ENCODE measurements at places on chromosomes 4 and X.
A peak's percentile ranks its signal among the peaks of the same experiment; 100 is the strongest.

- DNase-seq: no peak
Measured at GRCh38 chr4:114717432-114717831, 118.8 kb downstream of the UGT8 start.

DNA sequence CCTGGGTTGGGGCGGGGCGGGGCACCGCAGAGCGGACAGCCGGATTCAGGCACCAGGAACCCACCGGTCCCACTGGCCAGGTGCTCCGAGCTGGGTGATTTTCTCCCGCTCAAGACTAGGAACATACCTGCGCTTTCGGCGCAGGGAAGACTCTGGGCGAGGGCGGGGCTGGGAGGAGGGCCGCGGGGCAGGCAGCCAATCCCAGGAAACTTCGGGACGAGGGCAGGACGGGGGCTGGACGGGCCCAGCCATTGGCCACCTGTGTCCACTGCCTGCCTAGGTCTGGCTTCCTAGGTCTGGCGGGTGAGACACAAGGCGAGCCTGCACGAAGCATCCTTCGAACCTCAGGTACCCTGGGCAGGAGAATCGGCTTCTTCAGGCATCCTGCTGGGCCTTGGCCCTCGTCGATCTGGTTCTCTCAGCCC lies 274 bp upstream of the ERVMER34-1 start:
- DNase-seq: no peak

DNA sequence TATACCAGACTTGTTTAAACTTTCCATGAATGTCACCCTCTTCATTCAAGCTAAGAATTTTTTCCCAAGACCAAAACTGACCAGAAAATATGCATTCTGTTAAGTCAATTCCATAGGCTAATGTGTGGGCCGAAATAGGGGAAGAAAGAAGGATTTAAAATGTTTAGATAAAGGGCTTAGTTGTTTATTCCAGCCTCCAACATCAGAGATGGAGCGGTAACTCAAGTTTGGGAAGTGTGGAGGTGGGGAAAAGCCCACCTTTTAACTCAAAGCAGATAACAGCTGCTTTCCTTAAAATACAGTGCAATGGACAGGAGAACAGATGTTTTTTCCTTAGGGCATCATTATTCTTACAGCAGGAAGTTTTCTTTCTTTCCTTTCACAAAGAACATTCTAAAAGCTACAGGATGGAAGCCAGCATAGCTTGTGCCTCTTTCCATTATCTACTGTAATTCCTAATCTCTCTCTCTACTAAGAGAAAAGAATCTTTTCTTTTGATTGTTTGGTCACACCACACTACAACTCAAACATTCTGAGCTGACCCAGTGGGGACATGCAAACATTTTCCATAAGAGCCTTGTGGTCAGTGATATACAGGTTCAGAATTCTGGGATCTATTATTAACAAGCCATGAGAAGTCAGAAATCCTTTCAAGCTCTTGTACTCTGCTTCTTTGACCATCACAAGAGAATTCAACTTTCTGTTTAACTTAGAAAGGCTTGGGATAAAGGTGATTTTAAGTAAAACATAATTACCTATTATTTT lies 101.6 kb downstream of the PDE5A start:
- no peak for DNase-seq

DNA sequence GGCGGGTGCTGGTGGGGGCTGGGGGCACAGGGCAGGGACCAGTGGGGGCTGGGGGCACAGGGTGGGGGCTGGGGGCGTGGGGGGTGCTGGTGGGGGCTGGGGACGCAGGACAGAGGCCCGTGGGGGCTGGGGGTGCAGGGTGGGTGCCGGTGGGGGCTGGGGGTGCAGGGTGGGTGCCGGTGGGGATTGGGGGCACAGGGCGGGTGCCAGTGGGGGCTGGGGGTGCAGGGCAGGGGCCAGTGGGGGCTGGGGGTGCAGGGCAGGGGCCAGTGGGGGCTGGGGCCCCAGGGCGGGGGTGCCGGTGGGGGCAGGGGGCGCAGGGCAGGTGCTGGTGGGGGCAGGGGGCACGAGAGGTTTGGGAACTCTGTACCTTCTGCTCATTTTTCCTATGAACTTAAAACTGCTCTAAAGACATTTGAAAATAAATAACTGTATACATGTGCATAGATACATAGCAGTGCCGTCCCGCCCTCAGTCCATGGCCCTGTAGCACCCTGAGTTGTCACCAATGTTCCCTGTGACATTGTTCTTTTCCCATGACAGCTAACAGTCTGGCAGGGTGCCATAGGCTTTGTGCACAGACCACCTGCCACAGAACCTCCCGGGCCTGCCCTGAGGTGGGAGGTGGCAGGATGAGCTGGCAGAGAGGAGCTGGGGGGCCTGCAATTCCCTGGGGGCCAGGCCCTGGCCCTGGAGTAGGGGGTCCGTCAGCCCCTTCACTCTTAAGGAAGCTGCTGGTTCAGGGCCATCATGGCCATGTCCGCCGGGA lies 35.6 kb upstream of the ADRA2C start:
- DNase-seq: no peak

- DNase-seq: peak; percentile 16
Measured at GRCh38 chr4:148447681-148448080, 5.5 kb upstream of the NR3C2 start.

DNA sequence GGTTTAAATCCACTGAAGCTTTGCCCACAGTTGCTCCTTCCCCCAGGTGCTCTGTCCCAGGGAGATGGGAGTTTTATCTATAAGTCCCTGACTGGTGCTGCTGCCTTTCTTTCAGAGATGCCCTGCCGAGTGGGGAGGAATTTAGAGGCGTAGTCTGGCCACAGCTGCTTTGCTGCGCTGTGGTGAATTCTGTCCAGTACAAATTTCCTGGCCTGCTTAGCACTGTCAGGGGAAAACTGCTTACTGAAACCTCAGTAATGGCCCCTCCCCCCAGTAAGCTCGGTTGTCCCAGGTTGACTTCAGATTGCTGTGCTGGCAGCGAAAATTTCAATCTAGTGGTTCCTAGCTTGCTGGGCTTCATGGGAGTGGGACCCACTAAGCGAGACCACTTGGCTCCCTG lies 40.1 kb downstream of the UGT2B17 start:
- DNase-seq: no peak

GRCh38 chrX:110671068-110671803 lies 124.4 kb downstream of the CHRDL1 start:
- no peak for DNase-seq

DNA sequence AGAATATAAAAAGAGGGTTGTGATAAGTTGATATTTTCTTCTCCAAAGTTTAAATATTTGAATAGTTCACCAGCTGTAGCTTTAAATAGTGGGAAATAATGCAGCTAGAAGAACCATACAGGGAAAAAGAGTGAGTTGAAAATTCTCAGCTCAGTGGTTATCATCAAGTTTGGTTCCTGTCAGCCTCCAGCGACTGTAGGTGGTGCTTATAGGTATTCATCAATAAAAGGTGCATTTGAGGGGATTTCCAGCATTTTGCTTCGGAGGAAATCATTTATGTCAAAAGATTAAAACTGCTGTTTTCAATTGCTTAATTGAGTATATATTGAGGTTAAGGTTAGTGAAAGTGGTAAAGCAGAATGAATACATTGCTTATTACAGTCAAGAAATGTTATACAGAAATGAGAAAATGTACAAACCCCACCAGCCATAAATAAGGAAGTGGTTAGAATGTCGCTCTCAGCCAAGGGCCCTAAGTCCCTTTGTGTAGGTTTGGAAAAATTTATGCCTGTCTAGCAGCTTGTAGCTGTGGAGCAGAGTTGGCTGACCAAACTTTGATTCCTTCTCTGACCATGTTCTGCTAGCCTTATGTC lies 532.9 kb upstream of the FTHL17 start:
- DNase-seq: no peak

DNA sequence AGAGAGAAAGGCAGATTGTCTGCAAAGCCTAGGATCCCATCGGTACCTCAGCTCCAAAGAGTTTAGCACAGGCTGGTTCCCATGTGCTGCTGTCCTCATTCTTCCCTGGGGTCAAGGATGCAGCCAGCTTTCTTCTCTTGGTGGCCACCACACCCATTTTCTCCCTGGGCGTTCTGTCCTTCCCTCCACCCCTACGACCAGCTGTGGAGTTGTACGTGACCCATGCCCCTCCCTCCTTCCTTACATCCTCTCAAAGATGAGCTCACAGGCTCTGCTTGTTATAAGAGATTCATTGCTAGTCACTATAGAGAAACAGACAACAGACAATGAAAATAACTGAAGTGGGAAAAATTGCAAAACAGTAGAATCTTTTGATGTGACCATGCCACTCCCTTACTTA lies 74.0 kb upstream of the KLF3 start:
- no peak for DNase-seq

DNA sequence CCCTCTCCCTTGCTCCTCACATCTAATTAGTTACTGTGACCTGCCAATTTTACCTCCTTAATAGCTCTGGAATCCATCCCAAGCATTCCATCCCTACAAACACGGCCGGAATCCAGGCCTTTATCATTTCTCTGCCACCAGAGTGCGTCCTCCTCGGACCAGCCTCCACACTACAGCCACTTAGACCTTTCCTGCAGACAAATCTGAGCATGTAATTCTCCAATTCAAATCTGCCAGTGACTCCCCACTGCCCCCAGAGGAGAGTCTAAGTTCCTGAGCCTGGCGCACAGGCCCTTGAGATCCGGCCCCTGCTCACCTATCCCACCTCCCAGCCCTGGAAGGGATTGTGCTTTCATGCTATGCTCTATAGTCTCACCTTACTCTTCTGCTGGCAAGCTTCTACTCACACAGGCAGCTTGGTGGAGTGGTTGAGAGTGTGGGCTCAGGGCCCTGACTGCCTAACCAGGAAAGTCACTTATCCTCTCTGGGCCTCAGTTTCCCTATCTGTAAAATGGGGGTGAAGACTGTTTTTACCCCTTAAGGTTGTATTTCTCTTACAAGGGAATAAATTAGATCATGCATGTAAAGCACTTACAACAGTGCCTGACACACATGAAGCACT lies 31.2 kb downstream of the PJA1 start:
- no peak for DNase-seq

DNA sequence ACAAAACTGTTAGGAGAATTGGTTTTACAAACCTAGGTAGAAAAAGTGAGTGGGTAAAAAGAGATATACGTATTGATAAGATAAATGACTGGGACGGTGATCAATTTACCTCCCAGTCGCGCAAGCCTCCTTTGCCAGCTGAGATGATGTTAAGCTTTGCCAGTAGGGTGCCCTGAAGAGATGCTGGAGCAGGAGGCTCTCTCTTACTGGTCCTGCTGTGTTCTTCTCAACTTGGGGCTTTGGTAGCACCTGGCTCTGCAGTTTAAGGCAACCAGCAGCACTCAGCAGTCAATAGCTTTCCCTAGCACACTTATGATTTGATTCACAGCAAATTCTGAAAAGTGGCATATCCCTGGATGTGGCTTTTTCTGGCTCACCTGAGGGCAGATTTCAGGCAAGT lies 1461.7 kb downstream of the ADGRL3 start:
- no peak for DNase-seq

- DNase-seq: no peak
Measured at GRCh38 chr4:119781044-119781443, 152.4 kb upstream of the PDE5A start.

Measured in CD4-positive, alpha-beta T cell treated with Interferon gamma for 1 hour (primary cell).